ENCODE measurements at places on chromosomes 4 and X. TPM values are rescaled to one million over a fixed set of nuclear protein-coding genes. Genes with fewer than 3 reads are reported as not detected.

- DNase-seq = peak; percentile 81
These were observed 66.7 kb downstream of the COQ2 start for GRCh38 chr4:83217721-83218522.

DNA sequence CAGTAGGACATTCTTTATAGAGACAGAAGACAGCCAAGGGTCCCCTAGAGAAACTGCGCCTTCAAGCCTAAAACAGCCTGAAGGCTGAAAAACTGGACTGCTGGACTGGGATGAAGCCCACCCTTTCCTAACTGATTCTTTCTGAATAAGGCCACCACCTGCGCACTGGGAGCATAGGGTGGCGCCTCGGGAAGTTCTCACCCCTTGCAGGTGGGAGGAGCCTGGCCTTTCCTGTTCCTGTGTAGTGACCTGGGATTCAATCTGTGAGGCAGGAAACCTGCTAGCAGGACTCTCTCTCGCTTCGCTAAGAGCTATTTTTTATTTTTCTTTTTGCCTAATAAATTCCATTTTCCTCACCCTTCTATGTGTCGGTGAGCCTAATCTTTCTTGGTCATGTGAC, 61.8 kb upstream of the KLHL13 start:
- DNase-seq = no peak

GRCh38 chr4:2064276-2064991, 5.3 kb downstream of the NAT8L start:
- no peak for DNase-seq

GRCh38 chrX:24027086-24027485, at the start of gene KLHL15:
Gene KLHL15, minus strand, starts transcription at chrX:24027186. Its CDS starts 20,493 bp downstream, at chrX:24006693.
- no peak for DNase-seq

- no peak for DNase-seq
These were observed 752 bp upstream of the ATP6AP2 start for GRCh38 chrX:40579900-40580536.

GRCh38 chr4:159071178-159071968, 31.5 kb upstream of the RAPGEF2 start:
- DNase-seq = no peak

DNA sequence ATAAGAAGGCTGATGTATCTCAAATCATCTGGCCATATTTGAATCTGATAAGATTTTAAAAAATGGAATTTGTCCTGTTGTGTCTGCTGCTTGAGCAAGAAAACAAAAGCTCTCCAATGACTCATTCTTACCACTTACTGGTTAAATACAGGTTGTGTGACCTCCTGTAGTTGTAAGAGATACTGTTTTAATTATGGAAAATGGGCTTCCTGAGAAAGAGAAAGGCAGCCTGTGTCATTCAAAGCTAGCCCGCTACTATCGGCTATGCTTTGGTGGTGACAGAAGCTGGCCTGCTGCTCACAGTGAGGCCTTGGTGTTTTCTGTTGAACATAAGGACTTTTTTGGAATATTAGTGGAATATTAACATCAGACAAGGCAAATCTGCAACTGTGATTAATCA, 1722.1 kb upstream of the PCDH10 start:
- no peak for DNase-seq

DNA sequence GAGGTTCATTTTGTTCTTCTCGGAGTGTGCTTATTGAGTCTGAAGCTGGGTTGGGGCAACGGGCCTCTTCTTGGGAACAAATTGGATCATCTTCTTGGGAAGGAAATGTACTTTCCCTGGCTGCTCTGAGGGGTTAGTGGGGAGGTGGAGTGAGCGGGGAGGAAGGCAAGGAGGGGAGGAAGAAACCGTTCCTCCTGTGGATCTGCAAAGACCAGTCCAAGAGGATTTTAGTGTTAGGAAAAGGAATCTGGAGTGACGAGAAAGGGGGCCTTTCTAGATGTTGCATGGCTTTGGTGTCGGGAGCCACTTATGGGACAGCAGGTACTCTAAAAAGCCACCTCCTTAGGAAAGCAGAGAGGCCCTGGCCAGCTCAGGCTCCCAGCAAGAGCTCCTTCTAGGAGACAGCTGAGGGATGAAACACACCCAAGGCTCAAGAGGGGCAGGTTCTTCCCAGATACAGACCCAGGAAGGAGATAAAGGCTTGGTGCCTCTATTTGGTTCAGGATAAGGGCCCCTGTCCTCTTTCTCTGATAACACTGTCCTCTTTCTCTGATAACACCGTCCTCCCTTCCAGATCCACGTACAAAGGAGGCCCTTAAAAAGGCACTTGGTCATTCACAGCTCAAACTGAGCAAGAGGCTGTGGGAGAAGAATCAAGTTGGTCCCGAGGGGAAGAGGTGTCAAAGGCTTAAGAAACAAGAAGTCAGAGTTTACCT, 451 bp downstream of the SOD3 start:
- no peak for DNase-seq

- DNase-seq = no peak
These were observed 64.7 kb upstream of the UBQLN2 start for GRCh38 chrX:56498756-56499155.

DNA sequence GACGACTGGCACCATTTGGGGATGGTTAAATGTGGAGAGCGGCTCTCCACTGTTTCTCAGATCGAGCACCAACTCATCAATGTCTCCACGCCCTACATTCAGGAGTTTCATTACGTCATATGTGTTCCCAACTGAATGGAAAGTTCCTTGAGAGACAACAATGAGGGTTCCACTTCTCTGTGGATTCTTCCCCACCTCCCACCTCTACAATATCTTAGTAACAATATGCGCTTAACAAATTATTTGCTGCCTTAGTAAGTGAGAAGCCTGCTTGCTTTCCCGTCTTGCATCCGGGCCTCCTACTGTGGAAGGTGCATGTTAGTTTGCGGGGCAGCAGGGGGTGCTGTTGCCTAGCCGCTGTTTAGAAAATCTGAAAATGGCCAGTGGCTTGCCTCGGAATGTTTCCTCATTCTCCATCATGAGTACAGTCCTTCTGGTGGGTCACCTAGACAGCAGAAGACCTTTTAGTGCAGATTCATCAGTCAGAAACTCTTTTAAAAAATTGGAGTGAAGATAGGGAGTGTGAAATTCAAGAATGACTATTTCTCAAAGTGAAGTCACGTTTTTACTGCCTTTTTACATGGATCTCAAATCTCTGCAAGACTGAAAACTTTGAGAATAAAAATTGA, 55.7 kb downstream of the PHOX2B start:
- peak; percentile 42 for DNase-seq

- no peak for DNase-seq
These were observed 487.8 kb upstream of the MAGEB18 start for GRCh38 chrX:25650216-25650820.

DNA sequence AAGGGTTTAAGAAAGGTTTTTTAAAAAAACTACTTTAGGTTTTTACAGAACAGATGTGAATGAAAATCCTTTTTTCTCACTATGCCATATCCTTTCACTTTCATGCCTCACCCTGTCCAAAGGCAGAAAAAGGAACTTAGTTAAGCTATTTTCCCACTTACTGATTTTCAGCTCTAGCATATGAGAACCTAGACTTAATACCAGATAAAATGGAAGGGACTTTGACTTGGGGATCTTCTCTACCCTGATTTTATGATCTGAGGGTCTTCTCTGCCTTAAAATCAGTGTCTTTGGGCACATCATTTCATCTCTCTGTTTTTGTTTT, 42.4 kb downstream of the FNIP2 start:
- DNase-seq = no peak

DNA sequence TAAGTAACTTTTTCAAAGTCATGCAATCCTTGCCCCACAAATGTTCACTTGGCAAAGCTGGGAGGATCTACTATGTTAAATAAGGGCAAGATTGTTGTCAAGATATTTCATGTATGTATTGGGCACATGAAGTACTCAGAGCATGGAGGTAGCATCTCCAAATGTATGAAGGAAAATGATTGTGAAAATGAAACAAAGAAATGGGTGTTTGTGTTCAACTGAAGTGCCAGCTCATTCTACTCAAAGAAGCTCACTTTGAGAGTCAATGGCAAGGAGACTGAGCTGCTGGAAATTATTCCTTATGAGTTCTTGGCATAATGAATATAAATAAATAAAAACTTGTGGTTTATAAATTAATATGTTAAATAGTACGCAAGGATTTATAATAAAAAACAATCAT, 124.5 kb upstream of the ARSJ start:
- no peak for DNase-seq

GRCh38 chr4:63528256-63528991, 880.8 kb downstream of the TECRL start:
- DNase-seq = no peak

FOXP3 gene
- total RNA-seq = 19.1 TPM

RIPPLY1 gene
- not detected for total RNA-seq

F8A3 gene
- total RNA-seq = 0.50 TPM

ZMAT1 gene
- 3.6 TPM for total RNA-seq

Data from activated CD4-positive, alpha-beta memory T cell treated with anti-CD3 and anti-CD28 coated beads, Interleukin-2, amount 10 ng/mL, durations not matched to agents 7 days and 5 days (primary cell).